Pancreas (tissue), 10 donors: ENCODE measurements at places on chromosomes 16 and 17.

GRCh38 chr16:21301168-21301894, 23.2 kb upstream of the CRYM start:
- DNase-seq, result peak; percentile 78

GRCh38 chr17:10268005-10268404, 69.6 kb upstream of the GAS7 start:
- DNase-seq, result no peak

DNA sequence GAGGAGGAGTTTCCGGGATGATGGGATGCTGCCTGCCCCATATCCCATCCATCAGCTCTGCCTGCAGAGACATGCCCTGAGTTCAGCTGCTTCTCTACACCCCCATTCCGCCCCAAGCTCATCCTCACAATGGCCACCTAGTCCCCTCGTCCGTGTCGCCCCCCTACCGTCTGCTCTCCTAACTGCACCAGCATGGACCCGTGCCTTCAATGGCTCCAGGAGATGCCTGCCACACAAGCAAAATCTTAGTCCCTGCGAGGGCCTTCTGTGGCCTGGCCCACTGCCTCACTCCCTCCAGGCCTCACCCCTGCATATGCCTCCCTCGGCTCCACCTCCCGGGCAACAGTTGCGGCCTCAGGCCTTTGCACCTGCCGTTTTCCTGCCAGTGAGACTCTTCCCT, 1.8 kb upstream of the TELO2 start:
- DNase-seq, result no peak

DNA sequence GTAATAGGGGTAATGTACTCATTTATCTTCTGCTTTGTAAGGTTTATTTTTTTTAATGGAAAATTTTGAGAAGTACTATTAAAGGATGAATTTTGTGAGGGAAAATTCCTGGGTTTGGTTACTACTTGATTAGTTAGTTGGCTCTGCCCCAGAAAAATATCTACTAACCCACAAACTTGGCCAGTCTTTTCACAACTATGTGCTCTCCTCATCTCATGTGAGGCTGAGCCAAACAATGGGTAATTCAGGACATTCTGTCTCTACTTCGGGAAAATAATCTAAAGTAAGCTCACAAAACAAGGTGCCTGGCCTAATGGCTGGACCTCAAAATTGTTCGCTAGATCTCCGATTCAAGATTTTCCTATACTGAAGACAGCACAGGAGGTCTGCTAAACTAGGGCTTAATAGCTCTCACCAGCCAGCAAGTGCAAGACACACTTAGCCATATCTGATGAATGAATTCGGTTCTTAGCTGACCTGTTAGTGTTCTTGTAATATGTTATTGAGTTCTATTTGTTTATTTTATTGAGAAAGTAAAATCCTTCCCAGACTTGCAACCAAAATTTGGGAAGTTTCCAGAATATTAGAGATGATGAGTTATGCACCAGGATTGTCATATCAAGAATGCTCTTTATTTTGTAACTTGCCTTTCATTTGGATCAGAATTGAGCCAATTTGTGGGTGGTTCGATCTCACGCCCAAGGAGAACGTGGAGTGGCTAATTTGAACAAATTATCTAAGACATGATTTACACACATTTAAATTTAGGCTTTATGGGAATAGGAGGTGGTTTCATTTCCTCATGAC, 5.7 kb downstream of the KCNJ16 start:
- DNase-seq, result no peak

- no peak for DNase-seq
Observed at GRCh38 chr17:73091410-73091769, 1.1 kb downstream of the SLC39A11 start.

GRCh38 chr17:2433696-2434095, 32.8 kb upstream of the MNT start:
- no peak for DNase-seq

GRCh38 chr16:10647721-10648296, 46.9 kb downstream of the TEKT5 start:
- DNase-seq, result no peak

DNA sequence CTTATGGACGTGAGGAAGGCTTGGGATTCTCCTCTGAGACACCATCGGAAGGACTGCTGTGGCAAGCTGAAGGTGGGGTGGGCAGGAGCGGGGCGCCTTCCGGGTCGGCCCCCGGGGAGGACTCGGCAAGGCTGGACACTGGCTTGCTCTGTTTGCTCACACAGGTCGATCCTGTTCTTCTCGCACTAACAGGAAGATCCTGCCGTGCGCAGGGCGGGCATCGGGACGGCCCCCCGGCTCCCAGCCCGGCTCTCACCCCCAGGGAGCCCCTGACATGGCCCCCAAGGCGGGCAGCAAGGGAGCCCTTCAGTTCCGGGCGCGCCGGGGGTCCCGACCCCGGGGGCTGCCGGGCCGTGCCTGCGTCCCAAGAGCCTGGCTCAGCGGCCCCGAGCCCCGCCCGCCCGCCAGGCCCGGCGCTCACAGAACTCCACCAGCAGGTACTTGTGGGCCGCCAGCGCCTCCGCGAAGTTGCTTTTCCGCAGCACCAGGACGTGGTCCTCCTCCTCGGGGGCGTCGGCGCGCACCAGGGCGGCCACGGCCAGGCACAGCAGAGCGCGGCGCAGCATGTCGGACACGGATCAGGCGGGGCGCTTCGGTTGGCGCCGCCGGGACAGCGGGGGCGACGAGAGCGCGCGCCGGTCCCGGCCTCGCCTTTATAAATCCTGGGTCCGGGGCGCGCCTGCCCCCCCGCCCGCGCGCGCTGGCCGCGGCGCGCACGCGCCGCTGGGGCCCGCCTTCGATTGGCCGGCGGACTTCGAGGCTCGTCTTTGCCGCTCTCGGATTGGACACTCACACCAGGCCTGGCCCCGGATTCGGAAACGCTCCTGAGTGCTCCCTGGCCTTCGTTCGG, at the start of gene P4HB:
Gene P4HB (minus strand): TSS at position 630 of the 850 bp plus-strand sequence. CDS start 64 bp downstream, at position 566.
- DNase-seq, result peak; percentile 98

DNA sequence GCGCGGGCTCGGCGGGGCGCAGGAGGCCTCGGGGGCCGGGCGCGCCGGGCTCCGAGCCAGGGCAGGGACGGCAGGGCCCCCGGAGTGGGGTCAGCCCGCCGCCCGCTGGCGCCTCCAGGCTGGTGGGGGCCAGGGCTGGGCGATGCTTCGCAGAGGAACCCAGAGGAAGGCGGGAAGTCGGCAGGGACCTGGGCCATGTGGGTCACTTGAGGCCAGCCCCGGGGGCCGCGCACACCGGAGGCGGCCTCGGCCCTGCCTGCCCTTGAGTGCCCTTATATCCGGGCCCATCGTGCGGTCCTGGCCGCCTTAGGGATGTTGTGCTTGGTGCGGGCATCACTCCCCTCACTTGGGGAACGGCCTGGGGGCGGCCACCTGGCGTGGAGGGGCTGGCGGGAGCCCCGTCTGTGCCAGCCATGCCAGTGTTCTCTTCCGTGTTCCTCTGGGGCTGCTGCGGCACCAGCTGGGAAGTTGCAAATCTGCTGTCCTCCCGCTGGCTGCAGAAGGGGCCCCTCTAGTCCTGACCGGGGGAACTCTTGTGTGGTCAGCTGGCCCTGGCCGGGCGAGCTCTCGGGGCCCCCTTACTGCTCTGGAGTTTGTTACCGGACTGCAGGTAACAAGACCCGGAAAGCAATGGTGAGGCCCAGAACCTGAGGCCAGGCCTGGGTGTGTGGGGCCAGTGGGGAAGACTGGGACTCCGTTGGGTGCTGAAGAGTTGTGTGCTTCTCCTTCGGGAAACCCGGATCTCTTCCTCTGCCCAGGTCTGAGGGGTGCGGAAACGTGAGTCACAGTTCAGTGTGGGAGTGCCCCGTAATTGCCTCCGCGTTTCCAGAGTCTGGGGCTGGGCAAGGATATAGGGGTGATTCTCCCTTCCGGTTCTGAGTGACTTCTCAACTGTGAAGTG, 849 bp downstream of the CAPN15 start:
- peak; percentile 57 for DNase-seq
